ENCODE measurements at places on chromosomes 5 and 9.

DNA sequence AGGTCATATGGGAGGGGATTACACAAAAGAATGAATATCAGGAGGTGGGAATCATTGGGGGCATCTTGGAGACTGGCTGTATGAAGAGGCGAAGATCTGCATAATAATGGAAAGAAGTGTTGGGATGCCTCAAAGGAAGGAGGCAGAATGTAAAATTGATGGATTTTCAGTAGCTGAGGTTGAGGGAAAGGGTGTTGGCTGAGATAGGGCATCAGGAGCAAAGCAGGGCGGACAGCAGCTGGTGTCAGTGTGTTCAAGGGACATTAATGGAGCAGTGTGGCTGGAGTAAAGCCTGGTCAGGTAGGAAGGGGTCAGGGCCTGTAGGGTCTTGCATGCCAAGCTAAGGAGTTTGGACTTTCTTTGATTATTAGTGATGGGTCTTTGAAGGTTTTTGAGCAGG, 65.2 kb upstream of the TNFAIP8 start:
- no peak for DNase-seq

GRCh38 chr5:1787472-1788047, 12.1 kb downstream of the MRPL36 start:
- no peak for DNase-seq

- DNase-seq, result no peak
Measured at GRCh38 chr5:151127926-151128325, 29.7 kb downstream of the ANXA6 start.

DNA sequence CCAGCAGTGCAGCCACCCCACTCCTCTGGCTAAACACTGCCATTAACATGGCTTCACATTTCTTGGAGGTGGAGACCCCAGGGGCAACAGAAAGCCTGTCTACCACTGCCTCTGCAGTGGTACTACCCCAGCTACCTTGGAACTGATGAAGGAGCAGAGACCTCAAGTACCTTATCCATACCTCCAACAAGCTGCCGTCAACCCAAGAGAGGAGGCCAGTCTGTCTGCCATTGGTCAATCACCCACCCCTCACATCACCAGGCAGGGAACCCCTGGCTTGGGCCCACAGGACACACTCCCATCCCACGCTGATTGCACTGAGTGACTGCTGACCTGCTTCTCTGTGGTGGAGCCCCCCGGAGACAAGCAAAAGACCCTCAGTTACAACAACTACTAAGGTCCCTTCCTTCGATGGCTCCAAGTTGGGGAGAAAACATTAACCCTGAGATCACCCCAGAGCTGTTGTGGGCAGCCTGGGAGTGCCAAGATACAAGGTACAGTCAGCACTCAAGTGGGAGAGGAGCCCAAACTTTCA, 5.6 kb downstream of the IFNA14 start:
- no peak for DNase-seq

DNA sequence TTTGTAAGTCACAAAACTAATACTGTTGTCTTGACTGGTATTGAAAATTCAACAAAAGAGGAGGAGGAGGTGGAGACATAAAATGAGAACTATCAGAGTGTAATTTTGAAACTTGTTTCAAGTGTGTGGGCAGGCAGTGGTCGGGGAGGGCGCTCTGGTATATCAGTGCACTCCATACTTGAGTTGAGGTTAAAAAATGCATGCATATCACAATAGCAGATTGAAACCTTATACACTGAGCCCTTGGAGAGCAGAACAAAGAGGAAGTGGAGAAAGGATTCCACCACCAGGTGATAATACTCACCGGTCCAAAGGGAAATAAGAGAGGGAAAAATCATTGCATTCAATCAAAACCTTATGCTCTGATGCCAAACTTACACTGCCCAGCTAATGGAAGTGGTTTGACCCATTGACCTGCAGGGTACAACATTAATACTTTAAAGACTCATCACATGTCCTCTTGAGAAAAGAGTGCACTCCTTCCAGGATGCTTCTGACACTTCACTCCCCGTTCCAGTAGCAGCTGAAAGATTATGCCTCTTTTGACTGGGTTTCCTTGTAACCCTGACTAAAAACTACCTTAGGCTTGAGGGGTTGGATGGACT, 79.5 kb upstream of the FAM169A start:
- DNase-seq, result no peak

DNA sequence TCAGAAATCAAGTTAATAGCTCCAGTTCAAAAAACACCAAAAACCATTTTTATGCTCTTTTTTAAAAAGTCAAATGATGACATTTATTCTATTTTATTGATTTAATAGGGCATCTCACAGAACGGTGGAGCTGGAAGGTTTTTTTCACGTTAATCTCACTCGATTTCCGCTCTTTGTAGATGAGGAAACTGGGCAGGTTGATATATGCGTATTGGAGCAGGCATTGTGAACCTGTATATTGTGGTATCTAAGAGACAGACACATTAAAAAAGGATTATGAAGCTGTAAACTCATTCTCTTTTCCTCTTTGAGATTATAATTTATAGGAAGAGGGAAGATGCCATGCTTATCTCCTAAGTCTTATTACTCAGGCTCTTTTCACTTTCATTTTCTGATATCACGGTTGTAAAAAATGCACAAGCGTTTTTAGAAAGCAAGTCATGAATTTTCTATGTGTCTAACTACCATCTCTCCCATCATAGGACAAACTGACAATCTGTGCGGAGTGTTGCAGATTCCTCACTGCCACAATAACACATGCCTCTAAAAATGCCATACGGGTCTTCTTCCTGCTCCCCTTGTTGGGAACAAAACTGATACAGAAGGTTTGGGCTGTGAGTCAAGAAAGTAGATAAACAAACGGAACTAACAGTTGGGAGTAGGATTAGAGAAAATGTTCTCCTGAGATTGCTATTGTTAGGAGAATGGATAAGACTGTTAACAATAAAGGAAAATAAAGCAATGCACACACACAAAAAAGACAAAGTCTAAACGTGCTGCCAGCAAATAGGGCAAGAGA, 1997.7 kb downstream of the MAT2B start:
- DNase-seq, result no peak

DNA sequence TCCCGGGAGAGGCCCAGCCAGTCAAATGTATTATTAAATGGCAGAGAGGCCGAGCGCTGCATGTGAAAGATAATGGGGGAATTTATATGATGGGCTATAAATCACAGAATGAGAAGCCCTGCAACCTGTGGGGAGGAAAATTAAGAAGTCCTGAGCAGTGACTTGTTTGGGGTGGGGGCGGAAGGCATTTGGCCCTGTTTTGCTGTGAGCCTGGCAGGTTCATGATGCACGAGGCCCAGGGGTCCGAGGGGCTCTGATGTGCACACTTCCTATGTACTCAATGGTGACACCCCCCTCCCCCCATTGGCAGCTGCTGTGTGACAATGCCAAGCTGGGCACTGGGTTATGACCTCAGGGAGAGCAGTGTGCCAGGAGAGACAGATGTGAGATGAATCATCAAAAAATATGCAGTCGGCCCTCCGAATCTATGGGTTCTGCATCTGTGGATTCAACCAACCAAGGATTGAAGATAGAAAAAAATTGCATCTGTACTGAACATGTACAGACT, 13.7 kb upstream of the DAB2IP start:
- no peak for DNase-seq

DNA sequence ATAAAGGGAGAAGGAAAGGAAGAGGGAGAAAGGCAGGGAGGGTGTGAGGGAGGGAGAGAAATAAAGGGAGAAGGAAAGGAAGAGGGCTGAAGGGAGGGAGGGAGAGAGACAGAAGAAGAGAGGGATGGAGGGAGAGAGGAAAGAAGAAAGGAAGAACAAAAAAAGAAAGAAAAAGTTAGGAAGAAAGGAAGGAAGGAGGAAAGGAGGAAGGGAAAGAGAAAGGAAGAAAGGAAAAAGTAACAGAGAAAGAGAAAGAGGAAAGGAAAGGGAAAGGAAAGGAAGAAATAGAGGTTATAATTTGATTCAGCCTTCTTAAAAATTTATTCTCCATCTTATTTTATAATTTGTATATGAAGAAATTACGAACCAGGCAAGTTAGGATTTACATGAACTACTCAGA, 836.6 kb upstream of the C9orf72 start:
- DNase-seq, result no peak
